ENCODE measurements at places on chromosomes 3 and 15. TPM values are rescaled to one million over a fixed set of nuclear protein-coding genes. Genes with fewer than 3 reads are reported as not detected.

GRCh38 chr3:33645060-33645647 is 72.9 kb downstream of the CLASP2 start:
- no peak for DNase-seq

DNA sequence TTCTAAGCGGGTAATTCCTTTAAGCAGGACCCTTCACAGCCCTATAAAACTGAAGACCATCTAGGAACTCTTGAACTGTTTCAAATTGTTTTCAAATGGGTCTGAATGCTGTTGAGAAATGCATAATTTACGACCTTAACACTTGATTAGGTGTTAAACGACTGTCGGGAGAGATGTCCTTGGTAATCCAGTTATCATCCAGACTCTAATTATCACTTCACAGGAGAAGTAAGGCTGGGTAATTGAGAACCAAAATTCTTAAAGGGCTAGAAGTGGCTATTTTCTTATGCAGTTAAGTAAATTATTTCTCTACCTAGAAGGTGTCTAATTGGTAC is 276.7 kb upstream of the TBC1D5 start:
- no peak for DNase-seq

DNA sequence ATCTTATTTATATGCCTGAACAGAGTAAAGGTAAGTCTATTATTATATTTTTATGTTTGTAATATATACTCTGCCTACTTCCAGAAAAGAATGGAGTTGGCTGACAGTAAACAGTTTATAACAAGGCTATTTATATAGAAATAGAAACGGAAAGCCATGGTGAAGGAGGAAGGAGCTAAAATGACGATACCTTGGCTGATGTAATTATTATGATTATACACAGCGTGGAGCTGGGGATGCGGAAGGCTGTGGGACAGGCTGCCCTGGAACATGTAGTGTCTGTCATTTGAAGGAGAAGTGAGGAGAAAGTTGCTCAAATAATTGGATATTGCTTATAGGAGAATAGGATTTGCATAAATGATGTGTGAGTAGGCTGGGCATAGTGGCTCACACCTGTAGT is 37.8 kb downstream of the CEMIP start:
- no peak for DNase-seq

DNA sequence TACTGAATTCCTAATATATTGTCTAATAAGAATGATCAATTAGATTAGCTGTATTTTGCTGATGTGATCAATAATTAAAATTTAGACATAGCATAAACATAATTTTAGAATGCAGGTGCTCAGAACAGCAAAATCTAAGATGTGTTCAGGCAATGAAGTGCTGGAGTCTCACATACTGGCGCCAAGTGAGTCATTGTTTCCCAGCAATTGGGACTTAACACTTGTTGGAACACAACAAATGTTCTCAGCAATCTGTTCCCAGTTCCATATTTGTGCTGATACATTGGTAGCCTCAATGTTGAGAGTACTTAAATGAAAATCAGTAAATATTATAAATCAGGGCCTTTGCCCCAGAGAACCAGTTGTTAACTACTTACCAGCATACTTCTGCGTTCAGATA is 619.0 kb downstream of the ROBO1 start:
- no peak for DNase-seq

DNA sequence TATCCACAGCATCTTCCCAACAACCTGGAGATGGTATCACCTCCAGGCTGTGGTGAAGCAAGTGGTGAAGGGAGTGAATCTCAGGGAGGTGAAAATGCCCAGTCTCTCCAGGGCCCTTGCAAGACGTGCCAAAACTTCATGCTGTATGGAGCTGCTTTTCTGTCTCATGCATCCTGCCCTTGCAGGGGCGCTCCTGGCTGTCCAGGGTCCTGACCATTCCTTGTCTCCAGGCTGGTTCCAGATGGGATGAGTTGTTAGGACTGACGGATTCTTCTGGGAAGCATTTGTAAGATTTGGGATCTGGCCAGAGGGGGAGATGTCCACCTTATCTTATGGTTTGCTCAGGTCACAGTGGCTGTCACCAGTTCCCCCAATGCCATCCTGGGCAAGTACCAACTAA is 15.8 kb downstream of the TGM4 start:
- DNase-seq: no peak

DNA sequence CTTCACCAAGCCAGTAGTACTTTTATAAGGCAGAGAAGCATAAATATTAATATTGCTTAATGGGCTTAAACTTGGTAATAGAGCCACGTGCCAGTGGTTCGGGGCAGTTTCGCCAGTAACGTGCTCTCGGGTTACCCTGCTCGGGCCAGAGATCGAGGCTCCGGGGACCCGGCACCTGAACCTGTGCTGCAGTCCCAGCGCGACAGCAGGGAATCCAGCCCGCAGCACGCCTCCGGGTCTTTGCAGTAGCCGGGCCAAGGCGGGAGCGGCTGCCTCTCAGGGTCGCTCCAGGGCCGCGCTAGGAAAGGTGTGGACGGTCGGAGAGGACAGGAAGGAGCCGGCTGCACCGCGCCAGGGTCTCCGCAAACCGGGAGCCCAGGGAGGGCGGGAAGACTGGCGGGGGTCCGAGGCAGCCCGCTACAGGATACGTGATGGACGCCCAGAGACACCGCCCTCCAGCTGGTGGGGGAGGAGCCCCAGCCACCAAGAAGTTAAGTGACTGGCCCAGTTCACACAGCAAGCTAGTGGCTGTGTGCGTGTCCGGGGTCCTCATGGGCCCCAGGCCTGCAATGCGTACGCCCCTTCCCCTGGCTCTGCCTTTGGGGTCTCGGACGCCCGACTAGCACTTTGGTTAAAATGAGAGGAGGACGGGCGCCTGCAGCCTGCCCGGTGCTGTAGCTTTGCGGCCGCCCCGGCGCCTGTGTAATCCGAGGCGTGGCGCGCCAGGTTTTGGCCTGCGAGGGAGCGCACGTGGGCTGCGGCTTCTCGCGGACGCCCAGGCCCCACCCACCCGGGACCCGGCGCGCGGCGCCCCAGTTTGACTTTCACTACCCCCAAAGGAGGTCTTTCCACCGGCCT is 1.2 kb upstream of the PDE8A start:
- DNase-seq: peak; percentile 20

PLCH1 gene
- 0.06 TPM for polyA plus RNA-seq

GOLGA8G gene
- polyA plus RNA-seq: not detected

DNA sequence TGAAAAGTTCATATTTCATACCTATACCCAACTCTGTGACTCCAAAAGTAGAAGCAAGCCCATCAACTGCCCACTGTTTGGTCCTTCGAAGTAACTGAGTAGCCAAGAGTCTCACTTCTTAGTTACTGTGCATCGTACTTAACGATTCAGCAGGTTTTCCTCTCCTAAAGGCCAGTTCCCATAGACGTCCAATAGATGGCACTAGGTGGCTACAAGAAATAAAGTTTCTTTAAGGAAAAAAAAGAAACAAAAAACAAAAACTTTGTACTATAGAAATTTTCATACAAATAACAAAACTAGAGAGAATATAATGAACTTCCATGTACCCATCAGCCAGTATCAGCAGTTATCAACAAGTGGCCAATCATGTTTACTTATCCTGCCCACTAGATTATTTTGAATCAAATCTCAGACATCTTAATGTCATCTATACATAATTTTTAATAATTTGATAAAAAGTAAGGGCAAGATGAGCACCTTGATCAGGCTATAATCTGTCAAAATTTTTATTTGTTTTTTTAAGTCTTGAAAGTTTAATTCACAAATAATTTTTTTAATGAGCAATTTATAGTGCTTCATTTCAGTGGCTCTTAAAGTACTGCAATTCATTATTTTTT is 63.8 kb upstream of the ACP3 start:
- DNase-seq: no peak

All from BJ (cell line).